ENCODE measurements at places on chromosomes 2 and 18. TPM values are rescaled to one million over a fixed set of nuclear protein-coding genes. Genes with fewer than 3 reads are reported as not detected.
A peak's percentile ranks its signal among the peaks of the same experiment; 100 is the strongest.

Gene TCF7L1
- total RNA-seq = 0.59 TPM

Gene RBM45
- 4.7 TPM for total RNA-seq

Gene SNORC
- total RNA-seq = not detected

Gene ANKRD53
- not detected for total RNA-seq

Gene NETO1
- total RNA-seq = not detected

Gene TNFRSF11A
- total RNA-seq = 7.4 TPM

Gene TUBA4A
- 32.3 TPM for total RNA-seq

Gene MEX3C
- 45.3 TPM for total RNA-seq

Gene CFAP53
- 1.1 TPM for total RNA-seq

Gene SH2D6
- not detected for total RNA-seq

Gene MBD5
- 40.9 TPM for total RNA-seq

Gene DSEL
- total RNA-seq = 55.2 TPM

Gene CTDP1
- total RNA-seq = 22.5 TPM

Gene SRD5A2
- not detected for total RNA-seq

Gene G6PC2
- total RNA-seq = not detected

- no peak for DNase-seq
Observed at GRCh38 chr2:169822785-169823392, 1.8 kb downstream of the METTL5 start.

DNA sequence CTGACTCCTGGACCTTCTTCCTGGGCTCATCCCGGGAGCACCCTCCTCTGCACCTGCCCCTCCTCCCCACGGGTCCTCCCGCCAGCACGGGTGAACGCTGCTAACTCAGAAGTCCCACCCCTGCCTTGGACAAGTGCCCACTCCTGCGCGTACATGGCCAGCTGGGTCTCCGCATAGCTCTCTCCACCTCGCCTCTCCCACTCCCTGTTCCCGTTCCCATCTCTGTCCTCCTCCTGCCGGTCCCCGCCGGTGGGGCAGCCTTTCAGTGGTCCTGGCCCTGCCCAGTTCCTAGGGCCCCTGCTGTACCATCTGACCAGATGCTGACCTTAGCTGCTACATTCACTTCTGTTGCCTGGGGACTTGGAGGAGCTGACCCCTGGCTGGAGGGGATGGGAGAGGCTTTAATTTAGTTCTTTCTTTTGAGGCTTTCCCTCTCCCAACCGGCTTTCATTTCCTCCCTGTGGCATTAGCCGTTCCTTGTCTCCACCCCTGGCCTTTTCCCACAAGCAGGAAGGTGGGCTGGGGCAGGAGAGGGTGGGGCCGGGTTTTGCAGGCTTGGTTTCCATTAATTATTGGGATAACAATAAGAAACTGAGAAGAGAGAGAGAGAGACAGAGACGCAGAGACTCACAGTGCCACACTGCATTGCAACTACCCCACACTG is 136.1 kb downstream of the SH3BP4 start:
- DNase-seq = peak; percentile 68

DNA sequence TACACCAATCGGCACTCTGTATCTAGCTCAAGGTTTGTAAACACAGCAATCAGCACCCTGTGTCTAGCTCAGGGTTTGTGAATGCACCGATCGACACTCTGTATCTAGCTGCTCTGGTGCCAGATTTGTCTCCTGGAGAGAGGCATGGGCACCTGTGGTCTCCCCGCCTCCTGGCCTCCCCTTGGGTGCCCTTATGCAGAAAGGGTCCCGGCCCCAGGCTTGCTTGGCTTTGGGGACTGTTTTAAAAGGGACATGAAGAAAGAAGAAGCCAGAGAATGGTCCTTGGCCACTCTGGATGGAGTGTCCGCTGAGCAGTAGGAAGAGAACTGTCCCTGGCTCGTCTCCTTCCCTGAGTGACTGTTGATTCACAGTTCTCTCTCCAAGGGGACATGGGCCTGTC is 11.5 kb upstream of the ALPP start:
- DNase-seq = no peak

GRCh38 chr2:135494503-135494902 is 36.5 kb downstream of the ZRANB3 start:
- DNase-seq = no peak

GRCh38 chr18:79058007-79058406 is 11.2 kb upstream of the ATP9B start:
- no peak for DNase-seq

GRCh38 chr18:65737471-65737955 is 13.3 kb upstream of the CDH7 start:
- DNase-seq = no peak

- DNase-seq = no peak
Observed at GRCh38 chr2:219547621-219548020, 3.8 kb downstream of the TMEM198 start.

DNA sequence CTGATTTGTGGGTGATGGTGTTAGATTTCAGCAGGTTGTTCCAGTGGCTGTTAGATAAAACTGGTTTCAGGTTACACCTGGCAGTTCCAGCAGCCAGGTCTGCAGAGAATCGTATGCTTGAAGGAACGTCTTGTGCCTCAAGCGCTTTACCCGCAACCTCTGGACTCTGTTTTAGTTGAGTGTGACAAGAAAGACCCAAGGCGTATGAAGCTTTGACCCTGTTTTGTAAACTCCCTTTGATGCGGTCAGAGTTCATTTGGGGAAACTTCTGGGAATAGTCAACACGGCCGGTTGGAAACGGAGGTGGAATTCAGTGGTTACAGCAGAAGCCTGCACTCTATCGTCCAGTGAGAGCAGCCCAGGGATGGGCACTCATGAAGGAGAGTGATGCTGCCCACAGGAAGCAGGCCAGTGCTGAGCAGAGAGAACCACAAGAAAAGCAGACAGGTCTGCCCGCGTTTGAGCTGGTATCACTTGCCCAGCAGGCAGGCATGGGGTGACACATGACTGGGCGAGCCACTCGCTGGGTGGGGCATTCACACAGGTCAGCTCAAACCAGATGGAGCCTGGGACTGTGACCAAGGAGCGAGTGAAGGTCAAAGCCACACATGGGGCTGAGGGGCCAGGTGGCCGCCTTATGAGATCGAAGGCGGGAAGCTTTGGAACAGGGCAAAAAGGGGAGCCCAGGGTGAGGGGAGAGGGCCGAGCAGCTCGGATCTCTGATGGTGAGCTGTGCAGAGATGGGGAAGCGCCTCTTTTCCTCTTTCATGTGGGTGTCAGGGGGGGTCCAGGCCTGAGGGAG is 99.6 kb upstream of the MBOAT2 start:
- DNase-seq = no peak

DNA sequence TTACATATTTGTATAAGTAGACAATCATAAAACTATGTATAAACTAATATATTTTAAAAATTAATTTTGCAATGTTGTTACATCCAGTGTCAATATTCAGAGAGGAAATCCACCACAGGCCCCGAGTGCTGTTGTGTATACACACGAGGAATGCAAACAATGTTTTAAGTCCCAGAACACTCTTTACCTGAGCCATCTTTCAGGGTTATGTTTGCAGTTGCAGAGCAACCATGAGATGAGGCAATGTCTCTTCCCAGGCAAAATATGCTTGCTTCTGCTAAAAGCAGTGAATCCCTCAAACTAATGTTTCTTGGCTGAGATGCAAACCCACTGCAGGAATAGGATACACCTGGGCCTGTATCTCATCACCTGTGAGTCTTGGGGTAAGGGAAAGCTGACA is 91.3 kb downstream of the ASXL2 start:
- no peak for DNase-seq

GRCh38 chr2:48728840-48729239 is 26.7 kb downstream of the LHCGR start:
- no peak for DNase-seq

DNA sequence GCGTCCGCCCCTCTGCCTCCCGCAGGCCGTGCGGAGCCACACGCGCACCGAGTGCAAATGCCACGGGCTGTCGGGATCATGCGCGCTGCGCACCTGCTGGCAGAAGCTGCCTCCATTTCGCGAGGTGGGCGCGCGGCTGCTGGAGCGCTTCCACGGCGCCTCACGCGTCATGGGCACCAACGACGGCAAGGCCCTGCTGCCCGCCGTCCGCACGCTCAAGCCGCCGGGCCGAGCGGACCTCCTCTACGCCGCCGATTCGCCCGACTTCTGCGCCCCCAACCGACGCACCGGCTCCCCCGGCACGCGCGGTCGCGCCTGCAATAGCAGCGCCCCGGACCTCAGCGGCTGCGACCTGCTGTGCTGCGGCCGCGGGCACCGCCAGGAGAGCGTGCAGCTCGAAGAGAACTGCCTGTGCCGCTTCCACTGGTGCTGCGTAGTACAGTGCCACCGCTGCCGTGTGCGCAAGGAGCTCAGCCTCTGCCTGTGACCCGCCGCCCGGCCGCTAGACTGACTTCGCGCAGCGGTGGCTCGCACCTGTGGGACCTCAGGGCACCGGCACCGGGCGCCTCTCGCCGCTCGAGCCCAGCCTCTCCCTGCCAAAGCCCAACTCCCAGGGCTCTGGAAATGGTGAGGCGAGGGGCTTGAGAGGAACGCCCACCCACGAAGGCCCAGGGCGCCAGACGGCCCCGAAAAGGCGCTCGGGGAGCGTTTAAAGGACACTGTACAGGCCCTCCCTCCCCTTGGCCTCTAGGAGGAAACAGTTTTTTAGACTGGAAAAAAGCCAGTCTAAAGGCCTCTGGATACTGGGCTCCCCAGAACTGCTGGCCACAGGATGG is 7.1 kb upstream of the WNT10A start:
- no peak for DNase-seq

DNA sequence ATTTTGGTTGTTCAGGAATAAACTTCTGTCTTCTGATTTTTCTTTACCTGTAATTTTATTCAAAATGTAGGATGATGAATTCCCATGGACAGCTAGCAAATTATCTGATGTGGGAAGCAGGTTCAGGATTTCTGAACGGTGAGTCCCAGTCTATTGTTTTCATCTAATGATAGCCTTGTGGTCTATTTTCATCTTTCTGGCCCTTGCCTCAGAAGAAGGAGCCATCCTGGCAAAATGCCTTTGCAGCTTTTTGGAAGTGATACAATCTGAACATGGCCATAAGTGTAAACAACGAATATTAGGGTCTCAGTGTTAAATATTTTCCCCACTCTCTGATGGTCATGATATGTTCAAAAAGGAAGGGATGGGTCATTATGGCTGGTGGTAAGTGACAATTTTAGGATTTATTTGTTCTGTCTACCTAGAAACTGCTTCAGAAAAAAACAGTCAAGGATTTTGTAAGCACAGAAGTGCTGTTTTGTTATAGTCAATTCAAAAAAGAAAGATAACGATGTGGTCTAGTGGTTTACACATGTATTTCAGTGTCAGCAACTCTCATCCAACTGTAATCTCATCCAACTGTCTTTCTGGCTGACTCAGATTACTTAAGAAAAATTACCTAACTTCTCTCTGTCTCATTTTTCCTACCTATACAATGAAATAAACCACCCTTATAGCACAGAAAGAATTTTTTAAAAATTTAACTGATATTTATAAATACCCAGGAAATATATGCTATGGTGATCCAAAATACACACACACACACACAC is 272.6 kb upstream of the ERBB4 start:
- DNase-seq = no peak

DNA sequence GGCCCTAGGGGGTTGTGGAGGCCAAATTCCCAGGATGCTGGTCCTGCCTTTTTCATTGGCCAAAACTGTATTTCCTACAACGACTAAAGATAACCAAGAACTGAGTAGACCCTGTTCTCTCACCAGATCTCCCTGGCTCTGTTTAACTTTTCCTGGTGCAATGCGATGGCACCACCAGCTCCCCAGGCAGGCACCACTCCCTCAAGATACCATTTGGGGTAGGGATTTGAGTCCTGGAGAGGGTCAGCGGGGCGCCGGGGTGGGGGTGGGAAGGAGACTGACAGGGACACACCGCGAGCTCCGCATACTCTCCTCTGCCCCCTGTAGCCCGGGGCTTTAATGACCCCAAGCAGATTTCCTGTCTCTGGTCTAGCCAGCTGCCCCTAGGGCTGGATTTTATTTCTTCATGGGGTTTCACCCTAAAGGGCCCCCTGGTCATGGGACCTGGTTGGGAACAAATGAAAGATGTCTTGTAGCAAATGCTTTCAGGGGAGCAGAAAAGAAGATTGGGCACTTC is 7.3 kb downstream of the SIX2 start:
- no peak for DNase-seq

- peak; percentile 12 for DNase-seq
Observed at GRCh38 chr18:79511671-79512301, 116.1 kb downstream of the NFATC1 start.

DNA sequence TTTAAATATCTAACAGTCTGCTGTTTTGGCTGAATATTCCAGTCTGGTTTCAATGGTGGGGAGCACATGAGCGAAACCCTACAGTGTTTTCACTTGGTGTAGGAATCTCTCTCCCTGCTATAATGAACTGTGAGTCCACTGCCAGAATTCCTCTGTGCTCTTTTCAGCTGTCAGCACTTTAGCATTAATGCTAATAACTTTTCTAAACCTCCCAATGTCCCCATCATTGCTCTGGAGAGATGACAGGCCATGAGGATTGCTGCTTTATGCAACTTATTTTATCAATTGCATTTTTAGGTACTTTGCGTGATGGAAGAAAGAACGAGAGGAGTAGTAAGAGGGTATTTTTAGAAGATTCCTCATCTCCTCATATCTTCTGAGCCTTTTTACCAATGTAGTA is 25.3 kb downstream of the STK39 start:
- no peak for DNase-seq

GRCh38 chr2:1590596-1591460 is 153.5 kb downstream of the PXDN start:
- no peak for DNase-seq

DNA sequence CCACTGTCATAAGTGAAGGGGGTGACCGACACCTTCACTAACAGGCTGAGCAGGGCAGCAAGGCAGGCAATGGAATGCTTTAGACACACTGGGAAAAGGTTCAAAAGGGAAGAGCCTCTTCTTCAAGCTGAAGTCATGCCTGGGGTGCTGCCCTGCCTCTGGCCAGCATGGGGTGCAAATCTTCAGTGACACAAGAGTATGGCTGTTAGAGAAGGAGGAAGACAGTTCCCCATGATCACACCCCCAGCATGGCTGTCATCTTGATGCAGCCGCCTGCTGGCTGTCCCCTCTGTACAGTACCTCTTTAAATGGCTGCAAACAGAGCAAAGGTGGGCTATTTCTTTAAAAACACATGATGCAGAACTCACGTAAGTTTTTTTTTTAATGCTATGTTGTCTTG is 71.9 kb downstream of the INPP4A start:
- DNase-seq = no peak

GRCh38 chr2:1415501-1415900 is 2.2 kb downstream of the TPO start:
- DNase-seq = no peak

DNA sequence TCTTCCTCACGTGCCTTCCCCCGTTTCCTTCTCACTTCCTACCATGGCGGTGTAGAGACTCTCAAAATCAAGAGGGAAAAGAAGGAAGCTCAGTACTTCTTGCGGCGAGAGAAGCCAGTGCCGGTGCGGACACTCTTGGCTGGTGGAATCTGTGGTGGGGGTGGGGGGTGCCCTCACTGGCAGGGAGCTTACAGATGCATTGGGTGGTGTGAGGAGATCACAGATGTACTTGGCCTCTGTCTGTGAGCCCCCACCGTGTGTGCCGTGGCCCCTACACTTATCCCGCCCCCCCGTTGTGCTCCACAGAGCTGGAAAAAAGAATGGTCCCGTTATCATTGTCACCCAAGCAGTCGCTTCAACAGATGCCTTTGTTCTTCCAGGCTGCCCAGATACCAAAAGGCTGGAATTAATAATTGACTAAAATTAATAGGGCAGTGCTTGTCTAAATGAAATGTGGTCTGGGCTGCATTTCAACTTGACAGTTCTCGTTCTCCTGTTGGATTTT is 79.8 kb downstream of the VAPA start:
- peak; percentile 38 for DNase-seq

GRCh38 chr2:23269747-23270146 is 115.2 kb upstream of the KLHL29 start:
- DNase-seq = no peak

- DNase-seq = peak; percentile 65
Observed at GRCh38 chr2:44201648-44202165, 33.0 kb downstream of the PPM1B start.
